ENCODE measurements at places on chromosomes 7 and 10. TPM values are rescaled to one million over a fixed set of nuclear protein-coding genes. Genes with fewer than 3 reads are reported as not detected.

DNA sequence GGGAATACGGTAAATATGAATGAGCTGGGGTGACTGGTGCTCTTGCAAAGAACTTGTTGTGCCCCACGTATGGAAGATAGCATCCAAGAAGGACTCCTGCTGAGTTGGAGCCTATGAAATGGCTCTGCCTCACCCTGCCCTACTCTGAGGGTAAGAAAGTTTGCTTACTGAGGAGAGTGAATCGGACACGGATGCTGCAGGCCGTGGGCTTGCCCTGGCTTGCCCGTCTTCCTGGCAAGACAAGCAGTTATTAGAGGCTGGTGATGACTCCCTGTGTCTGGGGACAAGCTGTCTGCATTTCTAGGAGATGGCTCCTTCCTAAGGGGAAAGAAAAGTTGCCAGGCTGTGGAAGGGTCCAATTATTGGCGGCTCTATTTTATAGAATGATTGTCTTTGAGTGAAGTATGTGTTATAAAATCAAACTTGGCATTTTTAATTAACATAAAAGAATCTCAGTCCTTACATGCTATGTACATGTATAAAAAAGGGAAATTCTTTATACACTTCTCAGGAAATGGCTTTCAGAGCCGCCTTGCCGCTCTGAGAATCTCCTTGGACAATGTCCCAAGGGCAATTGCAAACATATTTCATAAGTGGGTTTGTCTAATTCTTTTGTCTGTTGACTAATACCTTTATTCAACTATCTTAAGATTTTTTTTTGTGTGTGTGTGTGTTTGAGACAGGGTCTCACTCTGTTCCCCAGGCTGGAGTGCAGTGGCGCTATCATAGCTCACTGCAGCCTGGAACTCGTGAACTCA lies 64.6 kb downstream of the CYP26A1 start:
- no peaks in the 10 kb centered on the region for H3K4me1 ChIP-seq
- peaks cover 46% of the 10 kb centered on the region for H3K27me3 ChIP-seq
- no peak overlapping the region for H3K27ac ChIP-seq
- no peak for DNase-seq
- H3K36me3 ChIP-seq, result no peaks in the 10 kb centered on the region

GRCh38 chr7:2266911-2267310 lies 24.9 kb downstream of the NUDT1 start:
- peaks cover 36% of the 10 kb centered on the region for H3K36me3 ChIP-seq
- H3K4me1 ChIP-seq, result peaks cover 18% of the 10 kb centered on the region
- H3K27me3 ChIP-seq, result no peaks in the 10 kb centered on the region
- H3K27ac ChIP-seq, result no peak overlapping the region
- no peak overlapping the region for H3K4me3 ChIP-seq

TMEM229A gene
- total RNA-seq, result not detected

DMBT1 gene
- 0.44 TPM for total RNA-seq

DNA sequence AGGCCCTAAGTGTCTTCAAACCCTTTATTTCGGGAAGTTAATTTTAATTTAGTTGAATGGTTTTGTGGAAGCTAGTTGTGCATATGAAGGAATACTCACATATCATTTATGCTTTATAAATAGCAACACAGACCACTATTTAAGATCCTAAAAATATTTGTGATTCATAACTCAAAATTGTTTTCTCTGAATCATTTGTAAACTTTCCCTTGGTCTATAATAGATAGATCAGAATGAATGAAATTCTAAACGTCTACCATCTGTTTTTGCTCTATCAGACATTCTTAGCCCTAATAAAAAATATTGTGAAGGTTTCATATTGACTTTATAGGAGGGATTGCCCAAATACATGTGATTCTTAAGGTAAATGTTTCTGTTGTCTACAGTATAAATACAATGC lies 43.5 kb downstream of the LOXL4 start:
- no peak overlapping the region for H3K4me3 ChIP-seq
- H3K36me3 ChIP-seq, result peaks cover 9% of the 10 kb centered on the region
- H3K27ac ChIP-seq, result no peak overlapping the region
- peaks cover 20% of the 10 kb centered on the region for H3K4me1 ChIP-seq

Data from left ventricle myocardium inferior (tissue), 1 donor.